ENCODE measurements at places on chromosomes 6 and 20. TPM values are rescaled to one million over a fixed set of nuclear protein-coding genes. Genes with fewer than 3 reads are reported as not detected.

The MYH7B gene
- 114 TPM for polyA plus RNA-seq

The RAET1L gene
- not detected for polyA plus RNA-seq

The OPRM1 gene
- 0.05 TPM for polyA plus RNA-seq

The ULBP2 gene
- 0.61 TPM for polyA plus RNA-seq

The PTCHD4 gene
- 0.97 TPM for polyA plus RNA-seq

The HLA-DQB1 gene
- 1.6 TPM for polyA plus RNA-seq

The PTK7 gene
- 53.2 TPM for polyA plus RNA-seq

- DNase-seq: no peak
Observed at GRCh38 chr6:143163621-143164020, 102.9 kb downstream of the AIG1 start.

- DNase-seq: no peak
Observed at GRCh38 chr6:124132256-124132655, 328.6 kb downstream of the NKAIN2 start.

DNA sequence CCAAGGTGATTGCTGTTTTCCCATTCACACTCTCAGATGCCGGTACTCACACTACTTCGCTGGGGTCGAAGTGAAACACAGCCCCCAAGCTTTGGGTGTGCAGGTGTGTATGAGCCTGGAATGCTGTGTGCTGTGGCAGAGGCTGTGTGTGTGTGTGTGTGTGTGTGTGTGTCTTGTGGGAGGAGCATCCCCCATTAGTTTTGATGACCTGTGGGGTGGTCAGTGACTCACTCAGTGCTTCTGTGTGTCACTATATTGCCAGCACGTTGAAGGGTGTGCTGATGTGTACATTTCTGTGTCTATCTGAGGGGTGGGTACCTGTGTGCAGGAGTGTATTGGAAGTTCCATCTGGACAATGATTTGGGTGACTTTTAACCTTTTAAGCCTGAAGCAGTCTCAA, 5.0 kb upstream of the SLC12A5 start:
- no peak for DNase-seq

GRCh38 chr20:36481380-36482043, 59.8 kb upstream of the MYL9 start:
- no peak for DNase-seq

DNA sequence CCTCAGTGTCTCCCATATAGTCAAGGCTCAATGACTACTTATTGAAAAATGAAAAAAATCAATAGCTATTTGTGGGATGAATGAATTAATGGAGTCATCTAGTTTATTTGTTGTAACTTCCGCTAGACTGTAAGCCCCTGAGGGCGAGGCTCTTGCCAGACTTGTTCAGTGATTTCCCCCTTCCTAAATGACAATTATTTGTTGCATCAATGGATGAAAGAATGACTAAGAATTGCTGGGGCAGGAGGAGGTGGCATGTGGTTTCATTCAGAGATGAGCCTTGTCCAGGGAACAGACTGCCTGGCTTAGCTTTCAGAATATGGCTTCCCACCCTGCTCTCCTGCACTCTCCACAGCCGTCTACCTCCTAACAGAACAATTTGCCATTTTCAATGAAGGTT, 1.1 kb upstream of the PRELID3B start:
- DNase-seq: no peak

- no peak for DNase-seq
Observed at GRCh38 chr20:23820493-23820892, 6.0 kb downstream of the CST2 start.

DNA sequence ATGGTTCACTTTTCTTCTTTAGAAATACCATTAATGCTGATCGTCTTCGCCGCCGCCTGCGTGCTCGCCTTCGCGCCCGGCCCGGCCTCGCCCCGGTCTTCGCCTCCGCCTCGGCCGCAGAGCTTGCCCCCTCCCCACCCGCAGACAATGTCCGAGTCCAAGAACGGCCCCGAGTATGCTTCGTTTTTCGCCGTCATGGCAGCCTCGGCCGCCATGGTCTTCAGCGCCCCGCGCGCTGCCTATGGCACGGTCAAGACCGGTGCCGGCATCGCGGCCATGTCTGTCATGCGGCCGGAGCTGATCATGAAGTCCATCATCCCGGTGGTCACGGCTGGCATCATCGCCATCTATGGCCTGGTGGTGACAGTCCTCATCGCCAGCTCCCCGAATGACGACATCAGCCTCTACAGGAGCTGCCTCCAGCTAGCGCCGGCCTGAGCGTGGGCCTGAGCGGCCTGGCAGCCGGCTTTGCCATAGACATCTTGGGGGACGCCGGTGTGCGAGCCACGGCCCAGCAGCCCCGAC, 4.8 kb upstream of the PRPH2 start:
- no peak for DNase-seq

- DNase-seq: no peak
Observed at GRCh38 chr6:70847106-70848084, 109.5 kb downstream of the B3GAT2 start.

GRCh38 chr6:167699141-167699931, 127.4 kb upstream of the AFDN start:
- DNase-seq: no peak

DNA sequence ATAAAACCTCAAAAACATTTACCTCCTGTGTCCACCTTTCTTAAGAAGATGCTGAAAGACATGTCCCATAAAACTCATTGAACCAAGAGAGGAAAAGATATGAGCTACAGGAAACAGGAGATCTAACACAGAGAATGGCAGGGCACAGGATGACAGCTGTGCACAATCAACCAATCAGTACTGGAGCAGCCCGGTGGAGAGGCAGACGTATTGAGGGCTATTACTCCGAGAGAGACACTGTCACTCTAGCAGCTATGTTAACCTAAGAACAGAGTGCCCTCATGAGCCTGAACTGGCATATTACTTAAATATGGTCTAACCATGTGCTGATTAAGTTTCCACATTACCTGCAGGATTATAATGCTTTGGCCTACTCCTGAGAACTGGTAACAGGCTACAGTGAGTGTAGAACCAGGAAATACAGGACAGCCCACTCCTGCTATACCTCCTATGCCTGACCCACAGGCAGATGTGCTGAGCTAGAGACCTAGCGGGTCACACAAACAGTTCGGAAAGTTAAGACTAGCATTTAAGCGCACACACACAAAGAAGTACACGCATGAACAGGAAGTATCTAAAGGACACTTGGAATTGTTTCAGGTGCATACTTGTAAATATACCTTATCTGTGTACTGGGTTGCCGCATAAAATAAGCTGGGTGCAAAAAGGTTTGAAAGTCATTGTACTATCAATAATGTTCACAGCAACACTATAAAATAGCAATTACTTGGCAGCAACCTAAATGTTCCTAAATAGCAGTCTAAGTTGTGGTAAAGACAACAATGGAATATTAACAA, 199.3 kb upstream of the SHLD1 start:
- DNase-seq: no peak

- DNase-seq: no peak
Observed at GRCh38 chr6:13729891-13730290, 18.3 kb upstream of the RANBP9 start.

DNA sequence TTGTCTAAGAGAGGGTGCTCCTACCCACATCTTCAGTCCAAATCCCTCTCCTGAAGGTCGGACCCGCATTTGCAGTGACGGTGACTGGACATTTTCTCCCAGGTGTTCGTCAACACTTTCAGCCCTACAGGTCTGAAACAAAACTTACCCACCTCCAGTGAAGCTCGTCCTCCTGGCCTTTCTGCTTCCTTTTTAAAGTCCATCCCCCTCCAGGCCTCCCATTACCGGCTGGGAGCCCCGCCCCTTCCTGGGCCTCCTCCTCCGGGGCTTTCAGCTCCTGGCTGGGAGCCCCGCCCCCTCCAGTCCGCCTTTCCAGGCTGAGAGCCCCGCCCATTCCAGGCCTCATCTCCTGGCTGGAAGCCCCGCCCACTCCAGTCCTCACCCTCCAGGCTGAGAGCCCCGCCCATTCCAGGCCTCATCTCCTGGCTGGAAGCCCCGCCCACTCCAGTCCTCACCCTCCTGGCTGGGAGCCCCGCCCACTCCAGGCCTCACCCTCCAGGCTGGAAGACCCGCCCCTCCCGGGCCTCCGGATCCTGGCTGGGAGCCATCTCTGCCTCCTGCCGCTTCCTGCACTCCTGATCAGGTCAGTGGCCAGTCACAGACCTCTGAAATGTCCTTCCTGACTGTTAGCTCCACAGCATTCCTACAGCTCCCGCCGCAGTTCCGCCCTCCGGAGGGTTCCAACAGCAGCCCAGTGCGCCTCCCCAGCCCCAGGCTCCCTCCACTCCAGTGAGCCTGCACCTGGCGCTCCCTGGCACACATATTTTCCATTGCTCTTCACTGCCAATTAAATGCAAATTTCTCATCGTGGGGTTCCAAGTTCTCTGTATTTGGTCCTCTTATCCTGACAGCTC, 98.5 kb downstream of the LY86 start:
- no peak for DNase-seq

- no peak for DNase-seq
Observed at GRCh38 chr20:45840700-45841198, 7.2 kb downstream of the SNX21 start.

DNA sequence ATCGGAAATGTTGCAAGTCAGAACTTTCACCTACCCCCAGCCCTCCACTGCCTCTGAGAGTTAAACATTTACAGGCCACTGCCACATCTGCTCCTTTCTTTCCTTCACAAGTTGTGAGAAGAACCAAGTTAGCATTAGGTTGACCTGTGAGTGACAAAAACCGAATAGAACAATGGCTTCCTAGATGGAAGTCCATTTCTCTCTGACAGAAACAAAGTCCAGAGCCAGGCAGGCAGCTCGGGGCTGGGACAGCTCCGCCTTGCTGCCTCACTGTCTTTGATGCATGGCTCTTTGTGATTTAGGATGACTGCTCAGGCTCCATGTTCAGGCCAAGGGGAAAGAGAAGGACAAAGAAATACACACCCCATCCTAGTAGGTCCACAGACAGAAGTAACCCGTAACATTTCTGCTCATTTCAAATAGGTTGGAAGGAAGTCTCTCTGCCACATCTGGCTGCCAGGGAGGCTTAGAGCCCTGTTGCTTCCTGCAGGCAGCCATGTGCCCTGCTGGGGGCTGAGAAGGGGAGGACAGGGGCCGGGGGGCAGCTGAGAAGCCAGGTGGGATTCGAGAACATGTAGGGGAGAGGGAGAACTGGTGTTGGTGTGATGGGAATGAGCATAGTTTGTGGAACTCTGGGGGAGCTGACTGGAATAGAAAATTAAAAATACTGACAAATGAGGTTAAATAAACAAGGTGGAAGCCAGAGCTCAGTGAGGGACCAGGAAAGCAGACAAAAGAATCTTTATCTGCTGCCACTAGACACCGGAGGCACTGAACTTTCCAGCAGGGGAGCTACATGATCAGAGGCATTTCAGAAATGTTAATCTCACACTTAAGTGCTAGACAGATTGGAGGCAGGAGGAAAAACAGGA, 19.5 kb upstream of the IER3 start:
- DNase-seq: no peak

DNA sequence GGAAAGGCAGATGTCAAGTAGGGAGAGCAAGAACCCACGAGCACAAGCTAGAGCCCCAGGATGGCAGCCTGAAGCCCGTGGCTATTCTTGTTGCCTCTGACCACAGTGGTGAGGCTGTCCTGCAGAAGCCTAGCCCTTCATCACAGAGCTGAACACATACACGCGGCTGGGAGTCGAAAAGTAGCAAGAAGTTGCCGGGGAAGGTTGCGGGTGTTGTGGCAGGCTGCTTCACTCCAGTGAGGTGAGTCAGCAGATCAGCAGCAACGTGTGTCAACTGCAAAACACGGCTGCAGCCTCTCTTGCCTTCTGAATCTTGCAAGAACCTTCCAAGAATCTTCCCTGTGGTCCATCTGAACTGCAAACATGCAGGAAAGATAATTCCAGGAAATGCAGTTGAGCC, 10.6 kb upstream of the STX16 start:
- DNase-seq: no peak

- no peak for DNase-seq
Observed at GRCh38 chr6:66687611-66688140, 980.6 kb upstream of the EYS start.

DNA sequence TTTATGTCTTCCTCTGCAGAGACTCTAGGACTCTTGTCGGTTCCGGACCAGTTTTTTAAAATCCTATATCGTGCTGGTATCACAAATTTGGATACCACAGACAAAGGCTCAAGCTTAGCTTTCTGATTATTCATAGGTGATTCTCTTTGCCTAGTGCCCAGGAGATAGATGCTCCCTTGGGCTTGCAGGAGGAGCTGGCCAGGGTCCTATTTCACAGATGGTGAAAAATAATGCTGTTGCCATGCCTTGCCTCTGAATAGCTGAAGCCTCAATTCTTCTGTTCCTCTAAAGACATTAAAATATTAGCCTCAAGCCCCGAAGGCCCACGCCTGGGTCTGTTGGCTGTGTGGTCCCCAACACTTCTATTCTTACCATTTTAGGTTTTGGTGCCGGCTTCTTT, 123.9 kb upstream of the BACH2 start:
- no peak for DNase-seq

DNA sequence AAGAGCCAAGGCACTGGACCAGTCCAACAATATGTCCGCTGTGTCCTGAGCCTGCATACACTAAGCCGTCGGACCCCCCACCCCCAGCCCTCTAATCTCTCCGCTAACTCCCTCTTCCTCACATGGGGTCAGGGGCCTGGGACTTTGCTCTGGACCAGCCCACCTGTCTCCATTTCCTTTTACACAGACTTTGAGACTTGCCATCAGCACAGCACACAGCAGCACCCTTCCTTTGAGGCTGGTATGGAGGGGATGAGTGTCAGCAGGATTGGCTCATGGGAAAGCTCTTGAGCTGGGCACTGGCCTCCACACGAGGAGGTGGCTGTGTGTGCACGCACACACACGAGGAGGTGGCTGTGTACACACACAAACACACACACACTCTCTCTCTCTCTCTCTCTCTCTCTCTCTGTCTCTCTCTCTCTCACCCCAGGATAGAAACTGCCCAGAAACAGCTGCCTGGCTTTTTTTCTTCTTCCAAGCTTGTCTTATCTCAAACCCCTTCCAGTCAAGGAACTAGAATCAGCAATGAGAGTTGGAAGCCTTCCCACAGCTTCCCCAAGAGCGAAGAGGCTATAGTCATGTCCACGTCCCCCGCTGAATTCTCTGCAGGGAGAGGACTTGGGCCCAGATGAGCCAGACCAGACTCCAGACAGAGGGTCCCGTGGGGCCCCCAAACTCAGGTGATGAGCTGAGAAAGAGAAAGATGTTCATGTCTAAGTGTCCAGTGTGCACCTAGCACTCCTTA, 18.6 kb downstream of the SLC9A8 start:
- DNase-seq: no peak

- DNase-seq: no peak
Observed at GRCh38 chr20:62516338-62516737, 40.5 kb upstream of the GATA5 start.

DNA sequence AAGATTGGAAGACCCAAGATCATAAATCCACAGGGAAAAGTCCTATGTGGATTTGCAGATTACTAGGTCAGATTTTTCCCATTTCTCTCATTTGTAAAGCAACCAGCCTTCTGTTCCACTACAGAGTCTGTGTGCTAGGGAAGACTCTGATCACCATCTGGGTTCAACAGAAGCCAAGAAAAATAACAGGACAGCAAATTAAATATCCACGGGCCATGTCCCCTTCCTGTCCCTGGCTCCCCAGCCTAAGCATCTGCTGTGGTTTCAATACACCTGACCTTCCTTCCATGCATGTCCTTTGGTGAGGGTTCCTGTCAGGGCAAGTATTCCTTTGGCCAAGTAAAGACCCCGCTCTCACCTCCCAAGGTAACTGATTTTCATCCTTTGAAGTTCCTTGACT, 558.8 kb downstream of the KIF16B start:
- no peak for DNase-seq
